ENCODE measurements at places on chromosomes 5 and 9. TPM values are rescaled to one million over a fixed set of nuclear protein-coding genes. Genes with fewer than 3 reads are reported as not detected.

The PCDHA9 gene
- 0.34 TPM for total RNA-seq

The INSL4 gene
- total RNA-seq: not detected

The PDE6A gene
- total RNA-seq: not detected

The BNC2 gene
- 21.5 TPM for total RNA-seq

The NME5 gene
- total RNA-seq: 11.1 TPM

The LCN9 gene
- not detected for total RNA-seq

The PCDHB2 gene
- total RNA-seq: 1.8 TPM

Data from ureter (tissue), 1 donor.